ENCODE measurements at places on chromosomes 5 and 9.

DNA sequence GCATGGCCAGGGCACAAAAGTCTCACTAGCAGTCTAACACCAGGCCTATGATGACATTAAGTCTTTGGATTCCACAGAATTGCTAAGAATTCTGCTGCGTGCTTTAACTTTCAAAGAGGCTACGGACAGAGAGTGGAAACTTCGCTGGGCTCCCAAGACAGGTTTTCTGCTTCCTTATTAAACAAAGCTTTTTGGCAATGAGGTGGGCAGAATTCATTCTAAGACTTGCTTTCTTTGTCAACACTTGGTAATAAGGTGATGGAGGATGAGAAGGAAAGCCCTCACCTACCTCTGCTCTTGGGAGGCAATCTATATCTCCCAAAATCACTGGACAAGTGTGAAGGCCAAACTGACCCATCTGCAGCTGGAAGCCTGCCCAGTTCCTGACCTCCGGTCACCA lies 231.9 kb downstream of the ATPSCKMT start:
- DNase-seq = no peak

DNA sequence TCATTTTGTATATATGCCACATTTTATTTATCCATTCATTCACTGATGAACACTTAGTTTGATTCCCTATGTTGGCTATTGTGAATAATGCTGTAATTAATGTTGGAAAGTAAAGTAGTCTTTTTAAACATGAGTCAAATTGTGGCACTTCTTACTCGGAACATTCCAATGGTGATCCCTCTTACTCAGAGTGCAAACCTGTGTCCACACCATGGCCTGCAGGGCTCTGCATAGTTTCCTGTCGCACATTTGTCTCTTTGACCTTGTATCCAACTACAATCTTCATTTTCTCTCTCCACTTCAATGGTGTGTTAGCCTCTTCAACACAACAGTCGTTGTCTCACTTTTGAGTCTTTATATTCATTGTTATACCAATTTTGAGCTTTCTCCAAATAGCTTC lies 98.1 kb upstream of the PAPPA start:
- no peak for DNase-seq

- no peak for DNase-seq
Observed at GRCh38 chr5:91487420-91487819, 104.3 kb upstream of the ARRDC3 start.

- no peak for DNase-seq
Observed at GRCh38 chr5:60540856-60541805, 158.8 kb downstream of the DEPDC1B start.

- DNase-seq = no peak
Observed at GRCh38 chr9:112119225-112120029, 55.7 kb downstream of the SUSD1 start.

GRCh38 chr9:15529566-15530324 lies 19.0 kb upstream of the PSIP1 start:
- no peak for DNase-seq

DNA sequence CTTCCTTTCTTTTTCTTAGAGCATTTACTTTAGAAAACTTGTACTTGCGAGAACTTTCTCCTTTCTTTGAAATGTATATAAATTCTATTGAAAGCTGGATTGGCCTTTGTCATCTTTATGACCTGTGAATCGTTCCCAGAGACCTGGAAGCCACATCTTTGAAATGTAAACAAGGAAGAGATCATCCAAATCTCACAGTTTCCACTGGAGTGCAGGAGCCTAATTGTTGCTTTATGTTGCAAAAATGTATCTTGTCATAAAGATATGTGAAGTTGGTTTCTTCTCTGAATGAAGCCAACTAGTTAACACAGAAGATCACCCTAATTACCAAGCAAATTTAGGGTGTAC lies 1101.8 kb downstream of the TAF11L14 start:
- DNase-seq = no peak

DNA sequence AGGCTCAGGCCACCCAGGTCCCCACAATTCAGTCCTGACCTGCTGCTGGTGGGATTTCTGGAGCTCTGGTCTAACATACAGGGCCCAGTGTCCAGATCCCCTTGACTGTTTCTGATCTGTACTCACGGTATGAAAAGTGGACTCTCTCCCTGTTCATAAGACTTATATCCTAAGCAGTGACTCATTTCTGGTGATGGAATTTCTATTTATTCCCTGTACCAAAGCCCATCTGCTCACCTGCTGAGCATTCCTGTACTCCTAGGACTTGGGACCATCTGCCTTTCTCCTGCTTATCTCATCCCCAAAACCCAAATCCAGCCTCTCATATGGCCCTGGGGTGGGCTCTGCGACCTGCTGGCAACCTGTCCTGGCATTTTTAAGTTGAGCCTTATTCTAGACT lies 86.6 kb downstream of the APBA1 start:
- DNase-seq = no peak

DNA sequence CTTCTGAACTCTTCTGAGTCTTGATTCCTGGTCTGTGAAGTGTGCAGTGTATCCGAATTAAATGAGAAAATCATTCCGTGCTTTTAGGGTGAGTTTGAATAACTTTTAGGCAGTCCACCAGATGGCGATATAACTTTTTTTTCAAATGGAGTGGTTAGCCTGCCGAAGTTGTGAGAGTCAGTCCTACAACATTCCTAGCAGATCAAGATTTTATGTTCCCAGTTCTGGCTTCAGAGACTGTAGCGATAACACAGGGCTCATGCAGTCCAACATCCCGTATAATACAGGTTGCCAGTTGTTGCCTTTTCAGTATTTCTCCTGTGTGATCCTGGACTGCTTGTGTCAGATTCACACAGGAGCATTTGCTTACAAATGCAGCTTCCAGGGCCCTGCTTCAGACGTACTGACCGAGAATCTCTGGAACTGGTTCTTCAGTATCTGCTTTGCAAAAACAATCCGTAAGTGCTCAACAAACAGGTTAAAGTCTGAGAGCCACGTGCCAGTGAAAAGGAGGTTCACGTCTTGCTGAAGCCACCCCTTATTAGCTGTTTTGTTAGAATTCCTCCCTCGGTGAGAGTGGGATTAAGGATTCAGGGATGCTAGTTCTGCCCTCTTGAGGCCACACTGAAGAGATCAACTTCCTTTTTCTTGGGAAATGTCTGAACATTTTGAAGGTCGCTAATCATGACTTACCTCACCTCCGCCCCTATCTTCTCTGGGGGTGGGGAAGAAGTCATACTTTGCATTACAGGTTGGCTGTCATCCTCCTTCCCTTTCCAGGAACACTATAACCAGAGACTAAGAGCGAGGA lies 22.8 kb downstream of the SMIM3 start:
- DNase-seq = peak; percentile 25

DNA sequence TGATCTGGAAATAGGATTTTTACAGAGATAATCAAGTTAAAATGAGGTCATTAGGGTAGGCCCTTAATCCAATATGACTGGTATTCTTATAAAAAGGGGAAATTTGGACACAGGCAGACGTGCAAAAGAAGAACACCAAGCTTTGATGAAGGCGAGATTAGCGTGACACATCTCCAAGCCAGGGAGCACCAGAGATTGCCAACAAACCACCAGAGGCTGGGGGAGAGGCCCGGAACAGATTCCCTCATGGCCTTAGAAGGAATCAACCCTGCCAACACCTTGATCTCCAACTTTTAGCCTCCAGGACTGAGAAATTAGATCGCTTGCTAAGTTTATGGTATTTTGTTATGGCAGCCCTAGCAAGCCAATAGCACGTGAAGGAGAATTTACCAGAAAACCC lies 10.8 kb upstream of the ARSI start:
- DNase-seq = no peak

DNA sequence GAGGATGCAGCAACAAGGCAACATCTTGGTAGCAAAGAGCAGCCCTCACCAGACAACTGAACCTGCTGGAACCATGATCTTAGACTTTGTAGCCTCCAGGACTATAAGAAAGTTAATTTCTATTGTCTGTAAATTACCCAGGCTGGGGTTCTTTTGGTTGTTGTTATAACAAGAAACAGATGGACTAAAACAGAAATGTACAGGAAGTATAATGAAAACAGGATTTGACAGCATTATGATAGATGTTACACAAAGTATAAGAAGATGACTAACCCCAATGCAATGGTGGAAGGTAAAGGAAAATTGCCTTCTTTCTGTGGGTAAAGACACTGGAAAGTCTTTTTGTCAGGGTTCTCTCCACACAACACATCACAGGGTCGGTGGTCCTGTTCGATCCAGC lies 204.2 kb downstream of the SGCD start:
- DNase-seq = no peak

- DNase-seq = peak; percentile 44
Observed at GRCh38 chr5:42566652-42567295, 143.5 kb downstream of the GHR start.

DNA sequence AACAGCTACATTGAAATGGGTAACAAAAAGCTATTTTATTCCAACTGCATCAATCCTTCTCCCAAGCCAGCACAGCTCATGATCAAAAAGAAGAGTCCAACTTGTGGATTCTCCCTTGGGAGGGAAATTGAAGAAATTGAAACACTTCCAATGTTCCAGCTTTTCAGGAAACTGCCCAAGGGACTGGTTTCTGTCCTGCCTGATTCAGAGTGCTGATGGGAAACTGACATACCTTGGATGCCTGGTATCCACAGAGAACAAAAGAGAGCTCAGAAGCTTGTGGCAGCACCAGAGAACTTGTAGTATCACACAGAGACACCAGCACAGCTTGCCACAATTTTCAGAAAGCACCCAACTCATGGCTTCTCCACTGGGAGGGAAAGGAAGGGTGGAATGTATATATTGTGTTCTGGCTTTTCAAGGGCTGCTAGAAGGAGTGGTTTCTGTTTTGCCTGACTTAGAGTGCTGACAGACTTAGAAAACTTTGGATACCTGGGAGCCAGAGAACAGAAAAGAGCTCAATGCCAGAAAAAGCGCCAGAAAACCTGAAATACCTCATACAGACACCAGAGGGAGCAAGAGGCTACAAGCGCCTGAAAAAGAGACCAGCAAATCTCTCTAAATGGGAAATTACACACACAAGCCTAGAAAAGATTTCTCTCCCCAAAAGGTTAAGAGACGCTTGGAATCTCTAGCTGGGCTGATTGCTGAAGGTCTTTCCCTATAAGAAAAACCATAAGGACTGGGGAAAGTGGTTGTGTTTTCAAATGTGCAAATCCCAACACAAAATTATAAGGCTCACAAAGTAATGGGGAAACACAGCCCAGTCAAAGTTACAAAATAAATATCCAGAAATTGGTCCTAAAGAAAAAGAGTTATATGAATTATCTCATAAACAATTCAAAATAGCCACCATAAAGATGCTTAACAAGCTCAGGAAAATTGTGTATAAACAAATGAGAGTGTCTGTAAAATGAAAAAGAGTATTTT lies 178.8 kb downstream of the SPOCK1 start:
- no peak for DNase-seq

DNA sequence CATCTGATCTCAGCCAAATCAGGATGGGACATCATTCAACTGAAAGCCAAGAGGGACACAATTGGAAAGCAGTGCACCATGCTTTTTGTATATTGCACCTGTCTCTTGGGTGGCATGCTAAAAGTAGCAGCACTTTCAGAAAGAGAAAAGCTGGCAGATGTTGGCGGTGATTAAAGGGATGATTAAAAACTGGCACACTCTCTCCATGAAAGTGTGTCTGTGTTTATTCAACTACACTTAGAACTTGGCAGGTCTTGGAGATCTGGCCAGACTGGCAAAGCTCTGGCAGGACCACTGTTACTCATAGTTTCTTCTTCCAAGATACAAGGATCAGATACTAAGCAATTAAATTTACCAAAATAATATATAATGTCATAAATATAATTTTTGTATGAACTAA lies 112.9 kb upstream of the ELAVL2 start:
- DNase-seq = no peak

GRCh38 chr5:59067956-59068656 lies 485.2 kb downstream of the RAB3C start:
- no peak for DNase-seq

- DNase-seq = no peak
Observed at GRCh38 chr5:178820001-178820400, 39.8 kb upstream of the ZNF354B start.

DNA sequence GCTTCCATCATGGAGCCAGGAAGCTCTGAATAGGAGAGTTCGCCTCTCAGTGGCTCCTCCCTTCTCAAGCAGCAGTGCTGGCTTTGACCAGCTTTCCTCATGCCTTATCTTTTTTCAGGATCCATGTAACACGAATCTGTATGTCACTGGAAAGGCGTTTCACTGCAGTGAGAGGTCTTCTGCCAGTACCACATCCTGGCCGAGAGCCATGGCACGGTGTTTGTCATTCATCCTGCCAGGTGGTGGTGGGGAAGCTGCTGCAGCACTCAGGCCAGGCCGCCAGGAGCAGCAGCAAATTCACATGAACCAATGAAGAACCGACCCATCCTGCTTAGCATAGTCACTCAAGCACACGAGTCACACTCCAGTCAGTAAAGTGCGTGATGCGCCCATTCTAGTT lies 179.0 kb downstream of the FANCC start:
- no peak for DNase-seq

DNA sequence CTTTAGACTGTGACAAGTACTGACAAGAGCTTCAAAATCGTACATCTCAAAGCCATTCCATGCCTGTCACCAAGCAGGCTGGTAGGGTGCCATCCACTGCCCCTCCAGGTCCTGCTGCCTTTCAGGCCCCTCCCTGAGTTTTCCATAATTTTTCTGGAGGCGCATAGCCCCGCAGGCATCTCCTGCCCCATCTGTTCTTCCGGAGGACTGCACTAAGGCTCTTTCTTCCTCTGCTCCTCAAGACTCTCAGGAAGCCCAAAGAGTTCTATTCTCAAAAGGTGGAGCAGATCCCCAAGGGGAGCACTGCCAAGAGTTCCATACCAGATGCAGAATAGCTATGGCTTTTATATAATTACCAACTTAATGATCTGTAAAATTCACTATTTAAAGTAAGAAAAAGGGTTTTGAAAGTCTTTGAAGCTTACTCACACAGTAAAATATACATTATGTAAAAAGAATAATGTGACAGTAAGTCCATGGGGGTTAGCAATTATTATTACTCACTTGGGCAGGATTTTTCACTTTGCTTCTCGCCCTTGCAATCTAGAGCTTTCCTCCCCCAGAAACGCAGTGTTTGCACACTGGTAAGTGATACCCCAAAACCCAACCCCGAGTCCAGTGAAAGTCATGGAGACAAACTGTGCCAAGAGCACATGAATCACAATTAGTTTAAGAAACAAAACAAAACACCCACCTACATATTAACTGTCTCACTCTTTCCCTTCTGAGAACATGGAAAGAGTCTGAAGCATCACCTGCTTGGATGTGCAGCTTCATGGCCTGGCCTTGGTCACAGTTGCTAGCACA lies 114.1 kb upstream of the DAPK1 start:
- DNase-seq = no peak

- no peak for DNase-seq
Observed at GRCh38 chr9:22097707-22098106, 88.6 kb upstream of the CDKN2B start.
